ENCODE measurements at places on chromosomes 6 and 20.

DNA sequence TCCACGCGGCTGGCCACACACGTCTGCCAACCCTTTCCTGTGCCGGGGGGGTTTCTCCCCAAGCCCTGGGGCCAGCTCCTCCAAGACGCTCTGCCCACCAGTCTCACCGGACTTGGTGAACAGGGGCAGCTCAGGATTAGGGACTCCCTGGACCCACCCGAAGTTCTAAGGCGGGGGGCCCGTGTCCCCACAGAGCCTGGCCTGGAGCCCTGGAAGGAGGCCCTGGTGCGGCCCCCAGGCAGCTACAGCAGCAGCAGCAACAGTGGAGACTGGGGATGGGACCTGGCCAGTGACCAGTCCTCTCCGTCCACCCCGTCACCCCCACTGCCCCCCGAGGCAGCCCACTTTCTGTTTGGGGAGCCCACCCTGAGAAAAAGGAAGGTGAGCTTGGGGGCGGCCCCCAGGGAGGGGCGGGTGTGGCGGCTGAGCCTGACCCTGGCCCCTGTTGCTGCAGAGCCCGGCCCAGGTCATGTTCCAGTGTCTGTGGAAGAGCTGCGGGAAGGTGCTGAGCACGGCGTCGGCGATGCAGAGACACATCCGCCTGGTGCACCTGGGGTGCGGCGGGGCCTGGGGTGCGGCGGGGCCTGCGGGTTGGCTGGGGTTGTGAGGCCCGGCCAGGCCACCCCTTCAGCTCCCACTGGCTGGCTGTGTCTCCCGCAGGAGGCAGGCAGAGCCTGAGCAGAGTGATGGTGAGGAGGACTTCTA is 2.3 kb downstream of the SLC2A4RG start:
- no peak for DNase-seq

- no peak for DNase-seq
Observed at GRCh38 chr20:57432862-57433491, 41.8 kb downstream of the RBM38 start.

- DNase-seq, result no peak
Observed at GRCh38 chr6:71473926-71474325, 185.3 kb downstream of the OGFRL1 start.

DNA sequence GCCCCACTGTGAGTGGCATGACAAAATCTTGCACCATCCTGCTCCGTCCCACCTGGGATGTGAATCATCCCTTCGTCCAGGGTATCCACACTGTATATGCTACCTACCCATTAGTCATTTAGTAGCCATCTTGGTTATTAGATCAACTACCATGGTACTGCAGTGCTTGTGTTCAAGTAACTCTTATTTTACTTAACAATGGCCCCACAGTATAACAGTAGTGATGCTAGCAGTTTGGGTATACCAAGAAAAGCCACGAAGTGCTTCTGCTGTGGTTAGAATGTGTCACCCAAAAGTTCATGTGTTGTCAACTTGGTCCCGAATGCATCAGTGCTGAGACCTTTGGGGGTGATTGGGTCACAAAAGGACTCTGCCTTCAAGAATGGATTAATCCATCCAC is 11.7 kb downstream of the OSER1 start:
- DNase-seq, result no peak

GRCh38 chr20:33257237-33257636 is 21.4 kb downstream of the BPIFA1 start:
- DNase-seq, result no peak

GRCh38 chr6:131897050-131897435 is 54.1 kb downstream of the CCN2 start:
- DNase-seq, result peak; percentile 13

GRCh38 chr6:7561153-7561964 is 19.9 kb downstream of the DSP start:
- peak; percentile 52 for DNase-seq

- no peak for DNase-seq
Observed at GRCh38 chr6:5726976-5727718, 279.6 kb downstream of the NRN1 start.

DNA sequence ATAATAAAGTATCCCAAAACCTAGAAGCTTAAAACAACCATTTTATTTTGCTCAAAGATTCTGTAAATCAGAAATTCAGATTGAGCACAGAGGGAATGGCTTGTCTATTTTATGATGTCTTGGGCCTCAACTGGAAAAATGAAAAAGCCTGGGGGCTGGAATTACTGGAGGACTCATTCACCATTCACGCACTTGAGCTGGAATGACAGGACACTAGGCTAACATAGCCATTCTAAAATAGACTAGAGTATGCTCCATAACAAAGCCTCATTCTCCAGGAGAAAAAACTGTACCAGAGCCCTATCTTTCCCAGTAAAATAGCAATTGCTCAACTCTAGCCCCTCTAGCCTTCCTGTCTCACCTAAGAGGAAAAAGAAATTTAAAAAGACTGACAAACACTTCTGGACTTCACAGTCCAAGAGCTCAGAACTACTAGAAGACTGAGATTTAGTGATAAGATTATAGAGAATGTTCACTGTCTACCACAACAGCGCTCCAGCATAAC is 145.4 kb upstream of the BTBD3 start:
- DNase-seq, result no peak

GRCh38 chr6:149499066-149499465 is 14.3 kb upstream of the ZC3H12D start:
- DNase-seq, result no peak

DNA sequence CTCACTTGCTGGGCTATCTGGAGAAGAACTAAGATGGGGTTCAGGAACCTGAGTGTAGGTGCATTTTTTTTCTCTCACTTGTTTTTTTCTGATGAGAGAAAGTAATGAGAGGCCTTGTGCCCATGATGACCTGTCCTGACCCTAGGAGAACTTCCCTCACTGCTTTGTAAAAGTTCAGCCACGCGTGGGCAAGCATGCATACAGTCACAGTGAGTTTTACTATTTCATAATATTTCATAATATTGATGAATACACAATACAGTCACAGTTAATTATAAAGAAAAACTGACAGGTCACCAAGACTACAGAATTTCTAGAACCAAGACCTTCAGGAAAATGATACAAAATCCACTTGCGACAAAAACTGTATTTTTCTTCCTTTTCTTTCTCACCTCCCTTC is 111.8 kb downstream of the MAP7 start:
- DNase-seq, result no peak

GRCh38 chr6:129498950-129499842 is 210.8 kb downstream of the ARHGAP18 start:
- peak; percentile 4 for DNase-seq

GRCh38 chr6:92180090-92180489 is 1239.3 kb downstream of the EPHA7 start:
- DNase-seq, result no peak

DNA sequence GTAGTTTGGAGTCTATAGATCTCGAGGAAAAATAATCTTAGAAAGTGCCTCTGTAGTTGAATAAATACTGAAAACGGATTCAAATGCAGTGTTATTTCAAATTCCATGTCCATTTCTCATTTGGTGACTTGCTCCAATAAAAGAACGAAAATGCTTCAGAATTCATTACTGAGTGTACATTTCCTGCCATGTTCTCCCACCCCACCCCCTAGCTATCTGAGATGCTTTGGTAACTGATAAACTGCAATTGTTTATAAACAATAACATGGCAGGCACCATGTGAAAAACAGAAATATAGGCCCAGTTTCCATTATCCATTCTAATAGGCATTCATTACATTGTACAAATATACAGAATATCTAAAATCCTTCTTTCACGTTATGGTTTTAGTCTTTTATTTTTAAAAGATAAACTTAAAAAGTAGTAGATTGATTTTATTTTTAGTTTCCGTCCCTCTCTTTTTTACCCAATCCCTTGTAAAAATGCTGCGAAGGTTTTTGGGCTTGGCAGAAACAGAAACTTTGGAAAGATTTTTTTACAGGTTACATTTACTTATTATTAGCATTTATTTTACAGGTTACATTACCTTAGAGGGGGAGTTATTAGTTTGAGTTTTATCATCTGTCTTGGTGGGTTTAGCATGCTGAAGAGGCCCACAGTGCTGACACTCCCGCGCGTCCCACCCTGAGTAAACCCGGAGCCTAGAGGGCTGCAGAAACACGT is 1.5 kb downstream of the FAM162B start:
- DNase-seq, result no peak

DNA sequence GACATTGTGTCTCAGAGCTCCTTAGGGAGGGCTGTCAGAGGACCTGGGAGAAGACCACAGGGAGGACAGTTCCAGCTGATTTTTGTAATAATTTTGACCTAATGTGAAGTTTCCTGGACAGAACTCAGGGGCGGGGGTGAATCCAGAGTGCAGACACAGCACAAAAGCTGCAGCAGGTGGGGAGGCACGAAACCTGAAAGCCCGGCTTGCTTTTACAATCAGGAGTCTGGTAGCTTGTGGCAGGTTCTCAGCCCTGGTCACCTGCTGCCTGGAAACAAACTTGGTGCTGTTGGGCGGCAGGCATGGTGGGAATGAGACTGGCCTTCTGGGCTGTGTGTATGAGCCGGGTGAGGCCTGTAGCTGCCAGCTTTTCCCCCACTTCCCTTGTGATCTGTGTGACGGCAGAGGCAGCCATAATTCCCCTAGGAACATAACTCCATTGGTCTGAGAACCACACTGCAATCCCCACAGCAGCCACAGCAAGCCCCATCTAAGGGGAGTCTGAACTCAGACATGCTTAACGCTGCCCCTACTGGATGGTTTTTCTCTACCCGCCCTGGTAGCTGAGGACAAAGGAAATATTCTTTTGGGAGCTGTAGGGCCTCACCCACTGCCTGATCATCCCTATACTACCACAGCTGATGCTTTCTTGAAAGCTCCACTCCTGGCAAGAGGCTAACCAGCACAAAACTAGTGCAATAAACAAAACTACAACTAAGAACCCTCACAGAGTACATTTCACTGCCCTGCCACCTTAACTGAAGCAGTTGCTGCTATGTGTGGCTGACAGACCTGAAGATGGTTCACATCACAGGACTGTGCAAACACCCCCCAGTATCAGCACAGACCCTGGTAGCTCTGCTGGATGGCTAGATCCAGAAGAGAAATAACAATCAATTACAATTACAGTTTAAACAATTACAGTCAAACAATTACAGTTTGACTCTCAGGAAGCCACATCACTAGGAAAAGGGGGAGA is 1055.1 kb upstream of the GJE1 start:
- DNase-seq, result peak; percentile 68

GRCh38 chr6:43113431-43114260 is 37.5 kb downstream of the PTK7 start:
- DNase-seq, result peak; percentile 77

DNA sequence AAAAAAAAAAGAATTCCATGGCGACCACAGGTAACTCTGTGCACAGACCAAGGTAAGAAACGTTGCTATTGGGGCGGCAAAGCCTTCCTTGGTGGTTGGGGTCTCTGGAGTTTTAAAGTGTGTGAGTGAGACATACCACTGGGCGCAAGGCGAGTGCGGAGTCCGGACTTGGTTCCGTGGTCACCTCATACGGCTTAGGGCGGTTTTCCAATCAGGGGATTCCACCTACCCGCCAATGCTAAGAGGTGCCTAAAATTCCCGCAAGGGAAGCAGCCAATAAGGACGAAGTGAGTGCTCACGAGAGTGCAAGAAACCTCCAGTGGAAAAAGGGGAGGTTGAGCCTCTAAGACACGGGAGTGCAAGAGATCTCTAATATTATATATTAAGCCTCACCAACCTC is 68.6 kb upstream of the PRSS16 start:
- peak; percentile 59 for DNase-seq

- DNase-seq, result no peak
Observed at GRCh38 chr6:22809370-22809769, 240.0 kb downstream of the HDGFL1 start.

DNA sequence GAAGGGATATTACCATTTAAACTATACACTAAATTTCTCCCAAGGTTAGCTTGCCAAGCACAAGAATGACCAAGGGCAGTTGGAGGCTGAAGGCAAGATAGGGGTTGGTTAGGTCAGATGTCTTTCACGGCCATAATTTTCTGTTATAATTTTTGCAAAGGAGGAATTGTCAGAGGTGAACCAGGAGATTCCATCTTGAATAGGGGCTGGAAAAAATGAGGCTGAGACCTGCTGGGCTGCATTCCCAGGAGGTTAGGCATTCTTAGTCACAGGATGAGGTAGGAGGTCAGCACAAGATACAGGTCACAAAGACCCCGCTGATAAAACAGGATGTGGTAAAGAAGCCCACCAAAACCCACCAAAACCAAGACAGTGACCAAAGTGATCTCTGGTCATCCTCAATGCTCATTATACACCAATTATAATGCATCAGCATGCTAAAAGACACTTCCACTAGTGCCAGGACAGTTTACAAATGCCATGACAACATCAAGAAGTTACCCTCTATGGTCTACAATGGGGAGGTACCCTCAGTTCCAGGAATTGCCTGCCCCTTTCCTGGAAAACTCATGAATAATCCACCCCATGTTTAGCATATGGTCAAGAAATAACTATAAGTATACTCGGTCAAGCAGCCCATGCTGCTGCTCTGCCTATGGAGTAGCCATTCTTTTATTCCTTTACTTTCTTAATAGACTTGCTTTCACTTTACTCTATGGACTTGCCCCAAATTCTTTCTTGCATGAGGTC is 371.8 kb upstream of the SULF2 start:
- DNase-seq, result no peak

- no peak for DNase-seq
Observed at GRCh38 chr6:105317607-105318533, 85.0 kb downstream of the PREP start.

- DNase-seq, result no peak
Observed at GRCh38 chr20:5495026-5495425, 178.3 kb upstream of the PROKR2 start.

DNA sequence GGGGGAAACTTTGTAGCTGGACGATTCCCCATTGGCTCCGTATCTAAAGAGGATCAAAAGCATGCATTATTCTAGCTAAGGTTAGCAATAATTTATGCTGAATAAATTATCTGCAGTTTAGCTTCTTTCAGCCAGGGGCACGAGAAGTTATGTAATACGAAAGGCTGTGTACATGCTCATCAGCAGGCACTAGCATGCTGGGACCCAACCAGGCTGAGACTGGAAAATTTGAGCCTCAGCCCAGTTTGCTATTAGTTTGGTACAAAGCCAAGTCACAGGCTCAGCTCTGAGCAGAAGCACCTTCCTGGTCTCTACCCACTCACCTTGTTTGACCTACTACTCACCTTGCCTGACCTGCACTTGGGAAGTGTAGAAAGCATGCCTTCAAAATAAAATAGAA is 328.1 kb upstream of the ARID1B start:
- no peak for DNase-seq

- DNase-seq, result no peak
Observed at GRCh38 chr6:116268589-116269293, 11.0 kb downstream of the TSPYL1 start.

Measured in ELF-1 (cell line).